Stimulated activated CD4-positive, alpha-beta T cell treated with anti-CD3 and anti-CD28 coated beads, Interleukin-1b, Interleukin-23, amount 100 ng/mL, for 1 hour (primary cell): ENCODE measurements at places on chromosomes 7 and 10.

GRCh38 chr7:152459724-152460251 is 24.0 kb upstream of the KMT2C start:
- DNase-seq, result no peak

DNA sequence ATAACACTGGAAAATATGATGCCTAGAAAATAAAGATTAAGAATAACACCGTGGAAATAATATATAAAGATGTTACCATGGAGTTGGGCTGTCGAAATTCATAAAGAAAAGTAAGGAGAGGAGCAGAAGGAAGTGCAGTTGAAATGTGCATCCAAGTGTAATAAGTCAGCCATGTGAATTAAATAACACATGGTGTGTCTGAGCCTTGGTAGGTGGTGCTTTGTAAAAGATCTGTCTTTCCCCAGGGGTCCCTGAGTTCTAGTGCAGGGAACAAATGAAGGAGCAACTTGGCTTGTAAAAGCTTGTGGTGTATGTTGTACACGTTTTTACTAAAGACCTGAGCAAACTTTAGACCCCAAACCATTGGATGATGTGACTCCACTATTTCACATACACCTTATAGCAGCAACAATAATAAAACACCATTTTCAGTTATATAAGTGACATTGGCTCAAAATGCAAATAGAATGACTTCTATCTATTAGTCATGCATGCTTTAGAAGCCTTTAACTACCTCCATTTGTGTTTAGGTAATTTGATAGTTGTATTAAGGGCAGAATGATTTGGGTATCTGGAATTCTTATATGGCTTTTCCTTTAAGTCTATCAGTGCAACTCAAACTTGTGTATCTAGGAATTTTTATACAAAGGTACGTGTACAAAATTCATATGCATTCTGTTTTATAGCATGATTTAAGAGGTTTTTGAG is 11.3 kb downstream of the STARD3NL start:
- DNase-seq, result no peak

- DNase-seq, result no peak
These were observed 212.6 kb downstream of the CACNA2D1 start for GRCh38 chr7:82230811-82231581.

- no peak for DNase-seq
These were observed 63.7 kb upstream of the LAMB4 start for GRCh38 chr7:108193594-108194498.
